ENCODE measurements at places on chromosomes 13 and 19.

DNA sequence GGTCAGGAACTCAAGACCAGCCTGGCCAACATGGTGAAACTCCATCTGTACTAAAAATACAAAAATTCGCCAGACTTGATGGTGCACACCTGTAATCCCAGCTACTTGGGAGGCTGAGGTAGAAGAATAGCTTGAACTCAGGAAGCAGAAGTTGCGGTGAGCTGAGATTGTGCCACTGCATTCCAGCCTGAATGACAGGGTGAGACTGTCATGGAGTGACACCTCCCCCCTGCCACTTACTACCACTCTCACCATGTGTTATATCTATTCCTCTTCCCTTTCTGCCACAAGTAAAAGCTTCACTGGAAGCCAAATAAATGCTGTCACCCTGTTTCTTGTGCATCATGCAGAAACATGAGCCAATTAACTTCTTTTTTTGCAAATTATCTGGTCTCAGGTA, 10.6 kb upstream of the CEACAM4 start:
- no peak for DNase-seq

GRCh38 chr13:74258961-74259360, 124.8 kb upstream of the KLF12 start:
- no peak for DNase-seq

DNA sequence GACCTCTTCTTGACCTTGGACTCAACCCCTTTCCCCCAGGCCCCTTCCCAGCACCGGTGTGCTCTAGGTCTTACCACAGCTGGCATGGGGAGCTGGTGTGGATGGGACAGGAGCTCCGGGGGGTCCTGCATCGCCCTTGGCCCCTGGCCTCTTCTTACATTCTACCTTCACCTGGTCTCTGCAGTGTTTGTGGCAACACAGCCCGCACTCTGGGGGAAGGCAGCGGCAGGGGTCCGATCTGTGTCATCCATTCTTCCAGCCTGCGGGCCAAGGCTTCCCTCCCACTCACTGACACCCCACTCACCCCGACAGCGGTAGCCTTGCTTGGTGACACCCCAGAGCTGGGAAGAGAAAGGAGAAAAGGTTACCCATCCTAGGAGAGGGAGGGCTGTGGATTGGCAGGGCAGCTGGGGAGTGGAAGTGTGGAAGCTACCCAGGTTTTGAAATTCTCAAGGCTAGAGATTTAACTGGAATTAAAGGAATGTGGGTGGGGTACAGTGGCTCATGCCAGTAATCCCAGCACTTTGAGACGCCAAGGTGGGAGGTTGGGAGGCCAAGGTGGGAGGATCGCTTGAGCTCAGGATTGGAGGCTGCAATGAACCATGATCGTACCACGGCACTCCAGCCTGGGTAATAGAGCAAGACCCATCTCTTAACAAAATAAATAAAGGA, 8.3 kb downstream of the FAM98C start:
- DNase-seq = no peak

- no peak for DNase-seq
Measured at GRCh38 chr13:99800951-99801350, 170.6 kb downstream of the ZIC5 start.

- DNase-seq = no peak
Measured at GRCh38 chr13:70253834-70254233, 145.6 kb upstream of the KLHL1 start.

DNA sequence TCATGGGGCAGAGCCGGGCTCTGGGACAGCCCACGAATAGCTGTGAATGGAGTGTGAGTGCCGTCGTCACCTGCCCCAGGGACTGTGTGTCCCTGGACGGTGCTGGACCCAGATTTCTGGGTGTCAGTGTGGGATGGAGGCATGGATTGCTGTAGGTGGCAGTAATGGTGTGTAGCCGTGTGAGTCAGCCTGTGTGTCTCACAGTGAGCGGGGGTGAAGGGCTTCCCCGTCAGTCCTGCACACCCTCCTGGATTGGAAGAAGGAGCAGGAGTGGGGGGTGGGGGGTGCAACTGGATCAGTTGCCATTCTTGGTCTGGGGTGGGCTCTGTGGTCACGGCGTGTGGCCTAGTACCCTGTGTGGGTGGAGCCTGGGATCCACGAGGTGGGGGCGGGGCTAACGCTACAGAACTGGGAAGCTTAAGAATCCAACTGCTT, 6.5 kb upstream of the LTBP4 start:
- no peak for DNase-seq

GRCh38 chr13:32098272-32098671, 66.7 kb downstream of the FRY start:
- no peak for DNase-seq

GRCh38 chr13:75541961-75542360, 4.3 kb upstream of the COMMD6 start:
- no peak for DNase-seq

GRCh38 chr19:11697284-11697855, 41.4 kb downstream of the ZNF823 start:
- DNase-seq = no peak

- no peak for DNase-seq
Measured at GRCh38 chr13:102402290-102402689, 442 bp upstream of the FGF14 start.

DNA sequence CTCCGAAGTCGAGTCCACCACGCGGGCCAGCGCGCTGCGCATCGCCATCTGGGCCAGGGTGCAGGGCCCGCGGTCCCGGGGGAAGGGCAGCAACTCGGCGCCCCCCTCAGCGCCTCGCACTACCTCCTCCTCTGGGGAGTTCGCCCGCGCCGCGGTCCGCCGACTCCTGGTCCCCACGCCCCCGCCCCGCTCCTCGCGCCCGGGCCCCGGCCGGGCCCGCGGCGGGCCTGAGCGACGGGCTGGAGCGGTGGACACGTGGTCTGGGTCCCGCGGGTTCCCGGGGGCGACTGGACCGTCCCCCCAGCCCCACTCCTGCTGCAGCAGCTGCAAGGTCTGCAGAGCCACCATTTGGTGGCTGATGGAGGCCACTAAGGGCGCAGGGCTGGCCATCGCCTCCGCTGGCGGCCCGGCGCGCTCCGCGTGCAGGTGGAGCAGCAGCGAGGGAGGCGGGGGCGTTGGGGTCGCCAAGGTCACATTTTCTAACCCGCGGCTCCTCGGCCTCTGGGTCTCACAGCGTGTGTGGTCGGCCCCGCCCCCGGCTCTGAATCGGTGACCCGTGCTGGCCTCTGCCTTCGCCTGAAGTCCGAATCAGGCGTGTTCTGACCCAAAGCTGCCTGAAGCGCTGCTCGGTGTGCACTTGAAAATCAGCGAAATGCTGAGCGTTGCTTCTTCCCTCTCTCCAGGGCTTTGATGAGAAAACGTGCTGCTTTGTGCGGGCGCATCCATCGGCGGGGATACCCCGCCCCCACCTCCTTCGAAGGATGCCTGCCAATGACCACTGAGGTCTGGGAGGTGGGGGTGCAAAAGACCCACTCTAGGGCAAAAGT, at the start of gene DLEU7:
TSS of gene DLEU7 (minus strand) at position 436 of the 827 bp plus-strand sequence. CDS start at position 390, 46 bp downstream.
- DNase-seq = no peak

GRCh38 chr13:30718661-30719524, 16.4 kb upstream of the ALOX5AP start:
- no peak for DNase-seq
